Right renal cortex interstitium (tissue), 3 donors: ENCODE measurements at places on chromosomes 7 and 10. TPM values are rescaled to one million over a fixed set of nuclear protein-coding genes. Genes with fewer than 3 reads are reported as not detected.

The PDZD7 gene
- polyA plus RNA-seq, result 1.8 TPM

GRCh38 chr10:78616125-78616695 is 452.6 kb upstream of the ZMIZ1 start:
- DNase-seq, result no peak

The AKR1C4 gene
- polyA plus RNA-seq, result not detected

DNA sequence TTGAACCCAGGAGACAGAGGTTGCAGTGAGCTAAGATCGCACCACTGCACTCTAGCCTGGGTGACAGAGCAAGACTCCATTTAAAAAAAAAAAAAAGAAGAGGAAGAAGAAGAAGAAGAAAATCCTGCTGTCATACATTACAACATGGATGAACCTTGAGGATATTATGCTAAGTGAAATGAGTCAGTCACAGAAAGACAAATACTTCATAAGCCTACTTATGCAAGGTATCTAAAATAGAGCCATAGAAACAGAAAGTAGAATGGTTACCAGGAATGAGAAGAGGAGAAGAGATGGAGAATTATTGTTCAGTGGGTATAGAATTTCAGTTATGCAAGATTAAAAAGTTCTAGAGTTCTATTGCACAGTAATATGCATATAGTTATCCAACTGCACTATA is 466.5 kb downstream of the PLXNA4 start:
- DNase-seq, result no peak

The NUTM2E gene
- not detected for polyA plus RNA-seq

The MUC12 gene
- polyA plus RNA-seq, result 0.42 TPM

The AGR2 gene
- 75.7 TPM for polyA plus RNA-seq

DNA sequence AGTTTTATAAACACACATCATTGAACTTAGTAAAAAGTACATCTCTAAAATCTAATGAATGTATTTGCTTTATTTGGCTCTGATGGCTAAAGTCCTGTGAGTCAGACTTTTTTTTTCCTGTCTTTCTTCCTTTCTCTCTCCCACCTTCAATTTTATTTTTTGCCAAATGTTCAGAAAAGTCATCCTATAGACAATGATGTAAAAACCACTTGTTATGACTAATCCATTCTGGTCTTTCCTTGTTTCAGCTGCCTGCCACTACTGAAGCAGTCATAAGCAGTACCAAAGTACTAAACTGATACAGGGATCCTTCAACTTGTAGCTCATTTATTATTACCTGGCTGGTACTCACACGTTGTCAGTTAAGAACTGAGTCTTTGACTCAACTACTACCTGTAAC is 23.9 kb downstream of the HECTD2 start:
- no peak for DNase-seq

- DNase-seq, result no peak
Measured at GRCh38 chr7:100602889-100603725, 944 bp downstream of the PCOLCE start.

The CFTR gene
- polyA plus RNA-seq, result 3.0 TPM

GRCh38 chr10:24873281-24873683 is 79.1 kb downstream of the PRTFDC1 start:
- no peak for DNase-seq

The NPY4R2 gene
- not detected for polyA plus RNA-seq

The PBLD gene
- polyA plus RNA-seq, result 92.9 TPM

The MSS51 gene
- polyA plus RNA-seq, result 1.7 TPM
